ENCODE measurements at places on chromosomes 12 and 14.
A peak's percentile ranks its signal among the peaks of the same experiment; 100 is the strongest.

GRCh38 chr12:96350982-96351381 lies 49.3 kb downstream of the CDK17 start:
- DNase-seq = no peak

DNA sequence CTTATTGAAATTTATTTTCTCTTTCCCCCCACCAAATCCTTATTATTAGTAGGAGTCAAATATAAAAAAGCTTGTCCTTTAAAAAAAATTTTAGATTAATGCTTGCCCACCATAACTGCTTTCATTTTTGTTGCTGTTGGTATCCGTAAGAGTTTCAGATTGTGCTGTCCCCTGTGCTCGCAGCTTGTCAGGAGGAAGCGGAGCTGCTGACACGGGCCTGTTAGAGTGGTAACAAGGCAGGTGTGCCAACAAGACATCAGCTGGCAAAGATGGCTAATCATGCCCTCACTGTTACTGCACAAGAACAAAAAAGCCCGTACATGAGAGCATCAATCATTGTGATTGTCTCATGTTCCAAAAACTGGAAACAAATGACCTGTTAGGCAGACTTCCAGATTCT lies 148.4 kb downstream of the ALG10B start:
- no peak for DNase-seq

DNA sequence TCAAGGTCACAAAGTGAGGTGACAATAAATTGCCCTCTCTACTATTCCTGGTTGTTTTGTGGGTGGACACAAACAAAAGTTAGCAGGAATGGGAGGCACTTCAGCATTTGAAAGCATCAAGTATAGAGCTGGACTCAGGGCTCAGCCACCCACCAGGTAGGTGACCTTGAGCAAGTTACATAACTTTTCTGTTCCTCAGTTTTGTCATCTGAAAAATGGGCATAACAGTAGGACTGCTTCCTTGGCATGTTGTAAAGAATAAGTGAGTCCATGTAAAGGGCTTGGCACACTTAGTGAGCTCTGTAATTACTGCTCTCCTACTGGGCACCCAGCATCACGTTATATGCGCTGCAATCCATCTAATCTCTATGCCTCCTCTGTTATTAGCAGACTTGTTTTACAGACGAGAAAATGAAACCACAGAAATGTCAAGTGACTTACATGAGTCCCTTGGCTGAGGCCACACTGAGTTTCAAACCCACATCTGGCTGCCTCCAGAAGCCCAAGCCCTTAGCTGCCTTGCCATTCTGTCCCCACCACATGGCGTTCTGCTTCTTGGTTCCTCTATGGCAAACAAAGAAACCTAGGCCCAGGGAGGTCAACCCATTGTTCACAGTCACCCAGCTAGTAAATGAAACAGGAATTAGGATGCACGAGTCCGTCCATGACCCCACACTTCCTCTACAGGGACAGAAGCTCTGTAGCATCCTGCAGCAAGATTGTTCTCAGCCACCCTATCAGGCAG lies 63.2 kb upstream of the SLC24A4 start:
- peak; percentile 58 for DNase-seq

DNA sequence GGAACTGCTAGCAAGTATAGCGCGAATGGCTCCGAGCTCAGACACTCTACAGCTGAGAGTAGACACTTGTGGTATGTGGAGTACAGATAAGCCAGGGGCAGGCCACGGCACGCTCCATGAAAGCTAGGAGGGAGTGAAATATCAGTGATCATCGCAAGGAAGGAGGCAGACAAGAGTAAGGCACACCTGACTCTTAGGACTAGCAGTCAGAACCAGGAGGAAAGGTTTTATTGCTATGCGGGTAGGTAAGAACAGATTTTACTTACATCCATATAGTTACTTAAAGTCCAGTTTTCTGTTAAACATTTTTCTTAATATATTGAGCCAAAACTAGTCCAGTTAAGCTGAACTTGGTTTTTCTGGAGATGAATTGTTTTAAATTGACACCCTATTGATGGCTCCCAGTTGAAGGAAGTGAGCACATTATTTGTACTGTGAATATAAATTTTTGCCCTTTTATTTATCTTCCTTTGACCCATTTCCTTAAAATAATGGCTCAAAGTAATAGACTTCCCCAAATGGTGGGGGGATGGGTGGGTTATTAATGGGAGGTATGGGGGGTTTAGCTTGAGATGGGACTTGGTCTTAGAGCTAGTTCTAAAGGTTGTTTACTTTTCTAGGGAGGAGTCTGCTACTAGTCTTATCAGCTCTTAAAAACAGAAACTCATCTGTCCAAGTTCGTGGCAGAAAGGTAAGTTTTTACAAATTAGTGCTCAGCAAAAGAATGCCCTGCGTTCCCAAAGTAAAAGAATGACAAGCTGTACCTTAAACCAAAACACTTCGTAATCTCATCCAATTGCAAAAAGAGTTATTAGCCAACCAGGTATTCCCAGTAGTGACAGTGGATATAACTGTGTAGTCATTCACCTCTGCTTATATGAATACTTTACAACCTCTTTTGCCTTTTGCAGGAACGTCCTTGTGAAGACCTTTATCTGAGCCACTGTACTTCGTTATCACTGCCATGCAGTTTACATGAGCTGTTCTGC lies 5.8 kb downstream of the HNRNPA1 start:
- no peak for DNase-seq

GRCh38 chr12:110936367-110937103 lies 16.2 kb upstream of the MYL2 start:
- DNase-seq = no peak

DNA sequence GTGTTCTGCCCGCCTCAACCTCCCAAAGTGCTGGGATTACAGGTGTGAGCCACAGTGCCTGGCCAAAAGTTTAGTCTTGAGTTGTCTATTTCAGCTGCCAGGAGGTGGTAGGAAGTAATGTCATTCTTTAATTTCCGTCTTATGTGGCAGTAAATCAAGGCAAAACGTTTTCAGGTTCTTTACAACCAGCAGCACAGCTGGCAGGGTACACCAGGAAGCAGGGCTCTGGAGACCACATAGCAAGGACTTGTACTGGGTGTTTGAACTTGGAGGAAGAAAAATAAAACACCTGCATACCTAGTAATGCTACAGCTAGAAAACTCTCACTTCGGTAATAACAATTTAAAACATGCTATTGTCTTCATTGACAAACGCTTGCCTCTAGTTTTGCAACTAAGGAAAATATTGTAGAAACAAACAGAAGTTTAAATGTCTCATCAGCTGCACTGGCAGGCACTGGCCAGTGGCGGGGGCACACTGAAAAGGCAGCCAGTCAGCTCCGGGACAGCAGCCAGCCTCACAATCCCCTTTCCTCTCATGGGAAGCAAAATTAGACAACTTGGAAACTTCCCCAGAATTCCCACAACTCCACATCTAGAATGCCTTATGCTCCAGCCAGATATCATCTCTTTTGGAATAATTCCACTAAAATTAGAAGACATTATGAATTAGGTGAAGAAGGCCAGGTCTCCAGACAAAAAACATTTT lies 72.2 kb downstream of the CLIP1 start:
- DNase-seq = no peak

DNA sequence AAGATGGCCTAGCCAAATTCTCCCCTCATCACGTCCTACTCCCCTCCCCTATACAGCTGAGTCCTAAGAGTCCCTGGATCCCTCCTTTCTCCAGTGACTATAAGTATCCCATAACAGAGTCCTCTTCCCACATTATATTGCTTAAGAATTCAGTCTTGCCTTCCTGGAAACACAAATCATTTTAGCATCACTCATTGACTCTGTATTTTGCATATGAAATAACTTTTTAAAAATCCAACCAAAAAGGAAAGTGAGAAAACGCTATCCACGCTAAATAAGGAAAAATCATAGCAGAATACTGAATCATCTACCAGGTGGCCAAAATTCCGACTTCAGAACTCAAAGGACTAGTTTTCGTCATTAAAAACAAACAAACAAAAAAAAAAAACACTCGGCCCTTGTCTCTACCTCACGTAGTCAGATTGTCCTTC lies 130.2 kb downstream of the GCH1 start:
- no peak for DNase-seq

DNA sequence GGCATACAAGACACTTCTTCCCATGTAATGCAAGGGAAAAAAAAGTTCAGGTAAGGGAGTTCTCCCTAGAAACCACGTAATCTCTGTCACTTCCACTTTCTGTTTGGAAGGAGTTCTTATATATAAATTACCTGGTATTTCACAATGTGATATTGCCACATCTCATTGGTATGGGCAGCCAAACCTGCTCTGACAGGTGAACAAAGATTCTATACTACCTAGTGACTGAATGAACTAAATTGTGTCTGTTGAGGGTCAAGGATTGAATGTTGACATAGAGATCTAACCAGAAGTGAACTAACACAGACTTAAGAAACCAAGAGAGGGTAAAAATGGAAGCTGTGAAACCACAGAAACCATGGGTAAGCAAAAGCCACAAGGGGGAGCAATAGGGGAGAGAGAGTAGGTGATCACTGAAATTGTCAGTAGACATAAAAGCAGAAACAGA lies 161.3 kb downstream of the RPL10L start:
- peak; percentile 54 for DNase-seq

GRCh38 chr14:50821510-50822464 lies 9.2 kb downstream of the NIN start:
- DNase-seq = peak; percentile 90

DNA sequence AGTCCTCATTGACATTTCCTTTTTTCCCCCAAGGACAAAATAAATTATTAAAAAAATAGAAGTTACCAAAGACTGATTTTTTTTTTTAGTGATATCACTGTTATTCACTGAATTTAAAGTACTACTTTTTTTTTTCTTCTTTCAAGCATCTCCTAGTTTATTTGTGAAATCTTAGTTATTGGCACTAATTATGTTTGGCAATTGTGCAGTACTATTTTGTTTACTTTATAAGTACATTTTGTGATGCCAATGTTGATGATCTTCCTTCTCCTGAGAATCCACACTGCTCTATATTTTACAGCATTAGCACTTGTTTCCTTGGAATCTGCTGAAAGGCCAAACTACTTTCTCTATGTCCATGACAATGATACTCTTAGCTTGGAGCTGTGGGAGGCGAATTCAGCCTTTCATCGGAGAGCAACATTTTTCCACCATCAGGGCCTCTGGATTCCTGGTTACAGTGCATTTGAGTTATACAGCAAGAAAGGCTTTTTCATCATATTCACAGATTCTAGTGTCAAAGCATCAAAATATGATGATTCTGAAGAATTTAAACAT lies 123.8 kb upstream of the PTPRQ start:
- DNase-seq = no peak

DNA sequence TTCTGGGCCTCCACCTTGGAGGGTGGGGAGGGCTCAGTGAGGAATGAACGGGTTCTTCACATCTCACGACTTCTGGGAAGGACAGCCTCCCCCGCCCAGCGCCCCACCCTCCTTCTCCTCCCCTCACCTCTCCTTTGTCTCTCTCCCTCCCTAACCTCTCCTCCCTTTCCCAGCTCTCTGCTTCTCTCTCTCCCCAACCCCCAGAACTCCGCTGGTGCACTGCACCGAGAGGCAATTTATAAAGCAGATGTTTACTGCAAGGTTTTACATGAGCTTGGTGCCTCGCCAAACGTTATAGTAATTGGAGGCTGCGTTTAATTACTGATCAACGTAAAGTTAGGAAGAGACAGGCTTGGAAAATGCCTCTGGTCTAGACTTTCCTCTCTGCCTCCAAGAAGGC lies 42.9 kb upstream of the FAM222A start:
- no peak for DNase-seq

GRCh38 chr14:105844810-105845724 lies 318.7 kb downstream of the TMEM121 start:
- DNase-seq = peak; percentile 48

DNA sequence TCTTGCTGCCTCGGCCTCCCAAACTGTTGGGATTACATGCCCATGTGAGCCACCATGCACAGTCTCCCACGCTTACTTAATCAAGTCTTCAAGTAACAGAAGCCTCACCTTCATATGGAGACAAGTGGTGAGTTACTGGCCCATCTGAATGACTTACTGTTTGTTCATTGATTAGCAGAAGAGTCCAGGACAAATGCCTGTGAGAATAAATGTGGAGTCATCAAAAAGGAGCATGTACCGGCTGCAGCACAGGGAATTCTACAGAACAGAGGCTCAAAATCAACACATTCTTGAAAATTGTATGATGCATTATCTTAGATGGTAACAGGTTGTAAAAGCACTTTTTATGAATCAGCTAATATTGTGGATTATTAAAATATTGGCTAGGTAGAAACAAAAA lies 72.5 kb upstream of the FERMT2 start:
- no peak for DNase-seq
